ENCODE measurements at places on chromosomes 5 and 9.

GRCh38 chr9:133669182-133669801, 33.1 kb downstream of the DBH start:
- no peak for DNase-seq

GRCh38 chr5:58094031-58094430, 365.9 kb downstream of the PLK2 start:
- no peak for DNase-seq

- DNase-seq, result no peak
Observed at GRCh38 chr5:105274079-105274478, 1711.5 kb upstream of the NUDT12 start.

DNA sequence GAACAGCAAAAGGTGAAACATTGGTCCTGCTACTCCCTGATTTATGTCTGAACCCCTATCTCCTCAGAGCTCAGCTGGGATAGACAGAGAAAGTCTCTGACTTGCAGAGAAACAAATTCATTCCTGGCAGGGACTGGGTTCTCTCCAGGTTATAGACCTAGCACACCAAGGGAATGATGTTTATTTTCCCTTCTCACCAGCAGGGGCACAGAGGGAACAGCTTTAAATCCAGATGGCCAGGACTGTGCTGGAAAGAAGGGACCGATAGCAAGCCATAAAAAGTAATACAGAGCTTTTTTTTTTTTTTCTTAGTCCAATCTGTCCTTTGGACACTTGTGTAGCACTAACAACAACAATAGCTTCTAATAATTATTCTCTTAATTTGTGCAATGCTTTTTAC, 141.1 kb upstream of the C9orf72 start:
- no peak for DNase-seq

- no peak for DNase-seq
Observed at GRCh38 chr5:97737608-97738007, 554.6 kb upstream of the RIOK2 start.

- DNase-seq, result no peak
Observed at GRCh38 chr9:117746263-117746662, 42.1 kb downstream of the TLR4 start.

- DNase-seq, result no peak
Observed at GRCh38 chr5:18305288-18305924, 671.1 kb downstream of the TAF11L14 start.

DNA sequence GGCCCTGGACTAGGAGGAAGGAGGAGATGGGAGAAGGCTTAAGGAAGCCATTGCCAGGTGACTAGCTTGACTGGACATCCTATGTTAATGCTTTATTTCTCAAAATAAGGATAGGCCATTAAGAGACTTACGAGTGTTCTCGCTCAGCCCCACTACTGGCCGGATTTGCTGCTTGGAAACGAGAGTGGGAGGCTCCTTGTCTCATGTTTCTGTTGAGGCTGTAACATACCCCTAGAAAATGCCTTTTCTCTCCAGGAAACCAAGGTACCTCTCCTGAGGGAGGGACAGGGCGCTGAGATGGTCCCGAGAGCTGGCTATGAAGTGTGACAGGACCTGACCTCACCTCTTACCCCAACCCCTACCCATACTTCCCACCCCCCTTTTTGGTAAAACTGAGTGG, 60.0 kb downstream of the RALGPS1 start:
- DNase-seq, result no peak

- DNase-seq, result no peak
Observed at GRCh38 chr5:123035360-123035917, 1.1 kb downstream of the PPIC start.

DNA sequence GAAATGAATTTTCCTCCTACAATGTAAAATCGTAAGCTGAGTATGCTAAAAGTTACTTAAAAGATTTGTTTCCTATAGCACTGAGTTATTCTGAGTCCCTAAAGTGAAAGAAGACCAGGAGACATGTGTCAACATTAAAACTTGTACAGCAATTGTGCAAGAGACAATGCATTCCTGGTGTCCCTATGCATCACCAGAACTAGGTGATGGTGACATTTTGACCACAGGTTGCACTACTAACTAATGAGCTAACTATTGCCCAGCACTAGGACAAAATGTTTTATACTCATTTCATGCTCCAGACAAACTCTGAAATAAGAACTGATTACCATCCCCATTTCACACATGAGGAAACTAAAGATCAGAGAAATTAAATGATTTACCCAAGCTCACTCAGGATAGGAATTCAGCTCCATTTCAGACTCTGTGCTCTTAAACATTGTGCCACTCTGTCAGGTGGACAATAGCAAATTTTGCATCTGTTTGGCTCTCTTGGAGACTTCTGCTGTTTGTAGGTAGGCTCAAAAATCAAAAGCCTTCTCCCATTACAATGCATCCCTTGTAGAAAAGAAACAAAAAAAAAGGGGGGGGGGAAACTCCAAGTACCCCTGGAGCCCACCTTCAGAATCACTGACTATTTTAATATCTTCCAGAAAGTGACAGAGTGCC, 269.2 kb downstream of the ACTL7B start:
- no peak for DNase-seq

DNA sequence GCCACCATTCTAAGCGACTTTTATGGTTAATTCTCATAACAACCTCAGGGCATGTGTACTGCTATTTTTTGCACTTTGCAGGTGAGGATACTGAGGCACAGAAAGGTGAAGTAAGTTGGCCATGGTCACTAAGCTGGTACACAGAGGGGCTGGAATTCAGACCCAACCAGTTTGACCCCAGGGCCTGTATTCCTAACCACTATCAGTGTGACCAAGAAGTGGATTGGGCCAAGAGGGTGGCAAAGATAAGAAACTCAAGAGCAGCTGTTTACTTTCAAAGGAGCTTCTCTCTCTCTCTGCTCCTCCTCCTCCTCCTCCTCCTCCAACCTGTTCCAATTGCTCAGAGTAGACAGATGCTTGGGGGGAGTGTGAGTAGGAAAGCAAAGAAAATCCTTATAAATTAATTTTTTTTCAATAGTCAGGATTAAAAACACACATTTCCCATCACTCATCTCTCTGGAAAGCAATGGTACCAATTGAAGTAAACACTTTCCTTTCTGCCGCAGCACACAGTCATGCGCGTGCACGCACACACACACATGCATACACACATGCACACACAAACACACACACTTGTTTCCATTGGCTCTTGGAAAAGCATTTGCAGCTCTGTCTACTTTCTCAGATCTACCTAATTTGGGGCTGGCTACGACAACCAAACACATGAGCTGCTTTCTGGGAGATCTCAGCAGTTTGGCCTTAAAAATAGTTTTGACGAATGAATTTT, 736.7 kb upstream of the WWC1 start:
- no peak for DNase-seq

Data from stimulated activated CD8-positive, alpha-beta memory T cell treated with anti-CD3 and anti-CD28 coated beads, Interleukin-2, amount 100 ng/mL, for 48 hours (primary cell).